ENCODE measurements at places on chromosomes 16 and 17. TPM values are rescaled to one million over a fixed set of nuclear protein-coding genes. Genes with fewer than 3 reads are reported as not detected.

GRCh38 chr17:73947966-73948355 lies 255.5 kb upstream of the RPL38 start:
- DNase-seq: no peak

- peak; percentile 26 for DNase-seq
Observed at GRCh38 chr17:18224387-18225120, 881 bp upstream of the LLGL1 start.

DNA sequence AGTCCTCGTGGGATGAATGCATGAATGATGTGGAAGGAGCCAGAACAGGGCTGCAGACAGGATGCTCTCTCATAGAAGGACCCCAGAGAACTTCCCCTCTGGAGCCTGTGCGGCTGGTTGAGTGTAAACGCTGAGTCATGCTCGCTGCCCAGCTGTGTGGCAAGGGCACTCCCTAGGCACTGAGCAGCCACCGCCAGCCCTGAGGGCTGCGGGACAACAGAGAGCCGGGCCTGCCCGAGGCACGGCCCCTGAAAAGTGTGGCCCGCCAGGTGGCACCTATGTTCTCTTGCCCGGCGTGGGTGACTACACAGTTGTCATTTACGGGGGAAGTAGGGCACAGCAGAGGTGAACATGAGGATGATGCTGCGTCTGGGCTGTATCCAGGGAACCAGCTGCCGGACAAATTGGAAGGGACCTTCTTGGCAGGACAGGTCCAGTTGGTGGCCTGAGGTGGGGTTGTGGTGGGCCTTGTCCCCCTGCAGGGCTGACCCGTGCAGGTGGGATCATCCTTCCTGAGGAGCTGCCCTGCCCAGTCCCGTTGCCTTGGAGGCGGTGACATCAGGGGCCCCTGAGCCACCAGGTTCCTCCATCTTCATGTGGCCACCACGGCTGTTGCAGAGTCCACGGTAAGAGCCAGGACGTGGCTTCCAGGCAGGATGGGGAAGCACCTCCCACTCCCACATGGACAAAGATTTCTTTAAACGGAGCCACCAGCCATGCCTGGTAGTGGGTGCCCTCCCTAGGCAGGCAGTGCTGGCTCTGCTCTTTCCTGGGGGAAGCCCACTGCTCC lies 94.8 kb upstream of the CBX4 start:
- DNase-seq: peak; percentile 82

GRCh38 chr16:65763640-65764305 lies 602.7 kb upstream of the CDH5 start:
- no peak for DNase-seq

GRCh38 chr17:41925991-41926590 lies 4.3 kb upstream of the ODAD4 start:
- no peak for DNase-seq

- no peak for DNase-seq
Observed at GRCh38 chr16:29698042-29698441, 19.1 kb downstream of the QPRT start.

GRCh38 chr17:74635418-74635817 lies 11.9 kb upstream of the CD300E start:
- DNase-seq: no peak

GRCh38 chr17:76131692-76132573 lies 9.1 kb downstream of the FOXJ1 start:
- DNase-seq: no peak

- no peak for DNase-seq
Observed at GRCh38 chr17:2602597-2603017, 9.2 kb downstream of the PAFAH1B1 start.

GRCh38 chr17:82897514-82898249 lies 57.9 kb upstream of the ZNF750 start:
- DNase-seq: no peak

DNA sequence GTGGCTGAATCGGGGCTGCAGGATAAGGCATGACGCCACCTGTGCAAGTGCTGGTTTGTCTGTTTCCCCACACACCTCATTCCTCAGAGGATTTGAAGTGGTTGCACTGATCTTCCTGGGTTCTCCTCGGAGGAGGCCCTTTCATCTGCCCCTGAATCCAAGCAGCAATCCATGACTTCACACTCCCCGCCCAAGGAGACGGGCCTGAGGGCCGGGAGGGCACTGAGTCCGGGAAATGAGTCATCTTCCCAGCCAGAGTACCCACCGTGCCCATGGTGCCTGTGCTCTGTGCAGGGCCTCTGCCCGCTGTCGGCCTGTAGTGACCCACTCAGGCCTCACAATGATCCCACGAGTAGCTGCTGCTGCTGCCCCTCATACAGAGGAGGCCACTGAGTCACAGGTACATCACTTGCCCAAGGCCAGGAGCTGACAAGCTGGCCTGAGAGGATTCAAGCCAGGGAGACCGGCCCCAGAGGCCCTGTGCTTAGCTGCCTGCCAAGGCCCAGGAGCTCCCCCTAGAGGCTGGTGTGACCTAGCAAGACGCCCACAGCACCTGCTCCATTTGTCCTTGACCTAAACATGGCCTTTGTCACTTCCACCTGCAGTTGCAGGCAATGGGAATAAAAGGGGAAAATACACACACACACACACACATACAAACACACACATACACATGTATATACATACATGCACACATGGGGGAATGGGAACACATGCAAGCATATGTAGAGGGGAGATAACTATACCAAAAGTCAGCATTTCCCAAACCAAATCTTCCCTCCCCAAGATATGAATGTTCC lies 240.0 kb downstream of the C16orf95 start:
- peak; percentile 53 for DNase-seq

- DNase-seq: no peak
Observed at GRCh38 chr16:85281181-85281580, 168.9 kb upstream of the CIBAR2 start.

DNA sequence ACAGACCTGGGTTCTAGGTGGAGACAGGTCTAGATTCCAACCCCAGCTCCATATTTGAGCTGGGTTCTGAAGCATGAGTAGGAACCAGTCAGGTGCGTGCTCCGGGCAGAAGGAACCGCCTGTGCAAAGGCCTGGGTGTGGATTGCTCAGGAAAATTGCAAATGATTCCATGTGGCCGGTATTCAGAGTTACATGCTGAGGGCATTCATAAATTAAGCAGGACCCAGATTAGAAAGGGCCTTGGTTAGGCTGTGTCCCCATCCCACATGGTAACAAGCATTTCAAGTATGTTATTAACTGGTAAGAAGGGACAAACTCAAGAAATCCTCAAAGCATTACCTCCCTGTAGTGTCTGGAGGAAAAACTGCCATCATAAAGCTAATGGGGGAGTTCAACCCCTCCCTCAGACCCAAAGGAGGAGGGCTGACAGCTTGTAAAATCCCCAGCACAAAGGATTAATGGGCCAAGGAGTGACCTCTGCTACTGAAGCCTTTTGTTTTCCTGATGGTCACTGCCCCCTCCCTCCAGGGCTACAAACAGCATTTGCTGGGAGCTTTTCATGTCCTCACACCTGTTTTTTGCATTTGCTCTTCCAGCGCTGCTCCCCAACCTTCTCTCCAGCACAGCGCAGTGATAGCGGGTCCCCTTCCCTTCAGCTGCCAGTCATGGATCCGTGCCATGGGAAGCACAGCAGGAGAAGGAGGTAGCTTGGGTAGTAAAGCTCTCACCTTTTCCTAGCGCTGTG lies 218.0 kb downstream of the C16orf95 start:
- no peak for DNase-seq

- DNase-seq: no peak
Observed at GRCh38 chr17:38970128-38970527, 2.9 kb upstream of the FBXO47 start.

- no peak for DNase-seq
Observed at GRCh38 chr17:2106308-2106955, 51.5 kb downstream of the HIC1 start.

DNA sequence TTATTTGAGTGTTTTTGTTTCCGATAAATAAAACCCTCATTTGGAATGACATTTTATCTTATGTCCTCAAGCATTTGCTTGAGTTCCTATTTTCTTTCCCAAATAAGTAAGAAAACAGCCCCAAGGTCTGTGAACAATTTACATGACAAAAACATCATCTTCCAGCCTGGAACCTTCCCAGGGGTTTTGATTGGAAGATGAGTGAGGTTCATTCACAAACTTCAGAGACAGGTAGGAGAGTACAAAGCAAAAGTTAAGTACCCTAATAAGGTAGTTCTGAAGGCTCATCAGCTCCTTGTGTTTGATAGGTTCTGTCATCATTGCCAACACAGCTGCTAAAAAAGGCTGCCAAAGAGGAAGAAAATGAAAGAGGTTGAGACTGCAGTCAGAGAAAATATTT lies 772.8 kb downstream of the CDH8 start:
- no peak for DNase-seq

Gene CANT1
- 16.8 TPM for polyA plus RNA-seq

Gene CBX2
- polyA plus RNA-seq: 2.3 TPM

Gene KRT26
- polyA plus RNA-seq: not detected

Gene C16orf92
- polyA plus RNA-seq: not detected

Gene ANKS4B
- polyA plus RNA-seq: 54.7 TPM
